ENCODE measurements at places on chromosomes 16 and 17.
A peak's percentile ranks its signal among the peaks of the same experiment; 100 is the strongest.

- DNase-seq, result no peak
Observed at GRCh38 chr16:57522960-57523359, 13.4 kb downstream of the CCDC102A start.

DNA sequence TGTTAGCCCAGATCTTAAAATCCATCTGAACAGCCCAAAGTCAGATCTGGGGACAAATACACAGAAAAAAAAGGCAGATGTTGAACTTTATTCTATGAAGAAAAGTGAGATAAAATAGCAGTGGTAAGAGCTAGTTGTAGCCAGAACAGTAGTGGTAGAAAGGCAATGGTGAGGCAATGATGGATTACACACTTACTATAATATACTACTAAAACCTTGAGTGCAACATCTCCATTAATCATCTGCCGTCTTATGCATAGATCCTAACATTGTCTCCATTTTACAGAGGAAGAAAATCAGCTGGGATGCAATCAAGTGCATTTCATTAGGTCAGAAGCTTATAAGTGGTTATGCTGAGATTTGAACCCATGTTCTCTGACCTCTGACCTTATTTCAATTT, 699.6 kb downstream of the CDH11 start:
- no peak for DNase-seq

GRCh38 chr16:55571-56136, 2.0 kb downstream of the SNRNP25 start:
- DNase-seq, result no peak

DNA sequence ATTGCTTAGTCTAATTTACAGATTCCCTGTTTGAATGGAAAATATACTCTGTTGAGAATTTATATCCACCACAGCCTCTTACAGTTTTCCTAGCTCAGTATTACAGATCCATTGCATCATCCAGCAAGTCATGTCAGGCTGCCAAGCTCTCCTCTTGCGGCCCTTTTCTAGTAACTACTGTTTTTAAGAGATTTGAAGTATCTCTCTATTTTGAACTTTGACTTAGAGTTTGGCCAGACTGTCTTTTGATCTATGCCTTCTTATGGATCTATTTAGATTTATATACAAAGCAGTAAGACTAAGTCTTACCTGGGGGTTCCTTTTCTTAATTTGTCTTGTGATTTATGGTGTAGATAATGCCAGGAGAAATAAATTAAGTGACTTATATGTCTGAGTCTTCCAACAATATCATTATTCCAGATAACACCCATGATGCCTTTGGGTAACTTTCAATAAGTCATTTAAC, 53.1 kb upstream of the ABCC11 start:
- no peak for DNase-seq

DNA sequence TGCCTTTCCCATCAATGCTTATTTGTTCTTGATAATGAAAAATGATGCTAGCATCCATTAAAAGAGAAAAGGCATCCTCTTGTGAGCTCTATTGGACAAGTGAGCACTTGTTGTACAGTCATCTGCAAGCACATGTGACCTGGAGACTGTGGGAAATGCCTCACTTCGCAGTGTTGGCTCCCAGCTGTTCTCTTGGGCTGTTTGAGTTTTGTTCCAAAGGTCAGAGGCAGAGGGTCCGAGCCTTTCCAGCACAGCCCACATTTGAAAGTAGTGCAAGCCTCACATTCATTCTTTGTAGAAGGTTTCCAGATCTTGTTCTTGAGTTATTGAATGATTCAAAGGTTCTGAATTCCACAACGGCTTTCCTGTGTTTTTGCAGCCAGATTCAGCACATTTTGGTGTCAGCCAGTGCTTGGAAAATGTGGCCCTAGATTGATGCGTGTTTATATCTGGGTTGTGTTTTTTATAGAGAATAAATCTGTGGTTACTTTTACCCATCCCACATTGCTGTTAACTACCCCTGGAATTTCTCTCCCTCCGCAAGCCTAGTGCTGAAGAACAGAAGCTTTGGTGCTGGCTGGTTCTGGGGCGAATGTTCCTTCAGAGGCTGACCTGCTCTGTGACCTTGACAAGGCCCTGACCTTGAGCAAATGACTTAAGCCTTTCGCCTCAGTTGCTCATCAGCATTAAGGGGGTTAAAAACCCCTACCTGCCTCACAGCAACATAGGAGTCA, 49.8 kb downstream of the CDH1 start:
- peak; percentile 72 for DNase-seq

- peak; percentile 18 for DNase-seq
Observed at GRCh38 chr16:71537643-71538042, 11.4 kb downstream of the CHST4 start.
